ENCODE measurements at places on chromosomes 3 and 15. TPM values are rescaled to one million over a fixed set of nuclear protein-coding genes. Genes with fewer than 3 reads are reported as not detected.
A peak's percentile ranks its signal among the peaks of the same experiment; 100 is the strongest.

DNA sequence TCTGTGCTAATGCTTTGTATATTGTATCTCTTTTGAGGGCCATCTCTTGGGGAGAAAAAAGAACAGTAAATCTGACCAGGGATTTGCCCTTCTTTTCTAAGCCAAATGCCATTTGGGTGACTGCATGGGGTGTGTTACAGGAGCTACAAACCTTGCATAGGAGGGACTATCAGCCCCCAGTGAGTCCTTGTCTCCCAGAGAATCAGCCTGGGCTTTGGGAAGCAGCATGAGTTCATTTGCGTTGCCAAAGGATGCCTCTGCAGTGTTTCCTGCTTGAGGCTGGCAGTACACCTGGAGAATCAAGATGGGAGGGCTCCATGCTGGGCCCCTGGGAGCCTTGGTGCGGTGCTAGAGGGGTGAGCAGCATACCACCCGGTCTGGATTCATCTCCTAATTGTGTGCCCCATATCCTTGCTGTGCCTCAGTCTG, 49.6 kb upstream of the POLG start:
- DNase-seq: no peak

- DNase-seq: peak; percentile 40
Measured at GRCh38 chr3:157066335-157067098, 93.4 kb downstream of the CCNL1 start.

- DNase-seq: no peak
Measured at GRCh38 chr3:66055289-66055688, 16.6 kb upstream of the MAGI1 start.

Gene ZDHHC19
- not detected for total RNA-seq

Gene RYK
- 89.6 TPM for total RNA-seq

Gene TUBGCP4
- total RNA-seq: 17.6 TPM
